ENCODE measurements at places on chromosomes 7 and 10.

DNA sequence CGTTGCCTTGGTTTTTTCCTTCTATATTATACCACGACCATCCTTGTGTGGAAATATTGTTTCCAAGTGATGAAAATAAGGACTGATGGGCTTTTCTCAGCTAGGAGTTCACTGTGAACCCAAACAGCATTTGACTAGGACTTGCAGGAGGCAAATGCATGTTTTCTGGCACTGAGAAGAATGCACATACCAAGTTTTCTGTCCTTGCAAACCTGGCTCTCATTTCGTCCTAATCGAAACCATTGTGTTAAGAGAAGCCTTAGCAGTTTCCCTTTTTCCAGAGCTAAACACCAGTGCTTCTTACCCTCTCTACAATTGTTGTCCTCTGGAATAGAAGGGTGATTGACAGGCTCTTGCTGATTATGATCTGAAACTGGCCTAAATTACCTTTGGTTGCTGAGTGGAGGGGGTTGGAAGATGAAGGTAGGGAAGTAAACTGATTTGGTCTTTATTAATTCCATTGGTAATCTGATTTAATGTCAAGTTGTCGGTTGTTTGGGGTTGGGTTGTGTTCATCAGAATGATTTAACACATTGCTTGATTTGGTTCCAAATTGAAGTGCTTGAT, 33.1 kb upstream of the ELMO1 start:
- DNase-seq = no peak

GRCh38 chr7:94620703-94621118, 35.2 kb downstream of the SGCE start:
- no peak for DNase-seq

DNA sequence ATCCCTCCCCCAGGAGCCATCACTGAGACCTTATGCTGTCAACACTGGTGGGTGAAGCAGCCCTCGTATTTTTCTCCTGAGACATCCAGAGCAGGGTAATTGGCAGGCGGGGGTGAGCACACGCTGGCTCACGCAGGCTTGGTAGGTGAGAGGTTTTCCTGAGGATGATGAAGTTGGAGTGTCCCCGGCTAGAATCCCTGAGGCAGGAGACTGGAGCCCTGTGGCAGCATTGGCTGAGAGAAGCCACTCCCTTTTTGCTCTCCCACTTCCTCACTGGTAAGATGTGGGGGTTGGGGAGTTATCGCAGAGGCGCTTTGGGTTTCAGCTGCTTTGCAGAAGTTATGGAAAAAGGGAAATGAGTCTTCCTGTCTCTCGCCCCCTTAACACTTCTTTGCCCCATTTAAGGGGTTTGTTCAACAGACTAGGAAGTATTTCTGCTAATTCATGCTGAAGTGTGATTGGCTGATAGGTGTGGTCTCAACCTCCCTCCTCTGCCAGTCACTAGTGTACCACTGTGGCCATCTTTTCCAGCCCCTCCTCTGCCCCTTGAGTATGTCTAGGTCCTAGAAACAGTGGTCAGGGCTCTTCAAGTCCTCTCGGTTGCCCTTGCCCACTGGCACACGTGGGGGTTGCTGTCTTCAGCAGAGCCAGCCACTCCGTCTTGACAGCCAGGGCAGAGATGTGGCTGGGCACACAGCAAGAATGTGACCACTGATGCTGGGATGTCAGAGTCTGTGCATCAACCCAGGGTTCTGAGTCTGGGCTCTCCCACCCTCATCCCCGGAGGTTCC, 5.7 kb downstream of the ARPC1B start:
- DNase-seq = no peak

- no peak for DNase-seq
These were observed 154.9 kb upstream of the COL1A2 start for GRCh38 chr7:94239661-94240234.

- DNase-seq = no peak
These were observed 238.2 kb downstream of the TEX36 start for GRCh38 chr10:125444790-125445189.

DNA sequence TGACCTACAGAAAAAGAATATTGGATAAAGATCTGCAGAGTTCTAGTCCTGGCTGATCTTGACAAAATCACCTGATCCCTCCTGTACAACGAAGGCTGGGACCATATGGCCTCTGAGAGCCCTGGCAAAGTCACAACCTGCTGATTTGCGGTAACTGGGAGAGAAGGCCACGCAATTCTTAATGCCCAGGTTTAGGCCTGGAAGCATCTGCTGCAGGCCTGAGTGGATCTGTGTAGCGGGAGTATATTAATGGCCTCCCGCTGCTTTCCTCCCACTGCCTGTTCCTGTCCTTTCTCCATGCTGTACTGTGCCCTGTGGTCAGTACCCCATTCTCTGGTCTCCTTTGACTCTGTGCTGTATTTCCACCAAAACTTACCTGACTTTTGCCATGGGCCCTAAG, 24.2 kb downstream of the AKR1B1 start:
- no peak for DNase-seq

GRCh38 chr7:101488826-101489572, 126.3 kb downstream of the COL26A1 start:
- DNase-seq = peak; percentile 91

DNA sequence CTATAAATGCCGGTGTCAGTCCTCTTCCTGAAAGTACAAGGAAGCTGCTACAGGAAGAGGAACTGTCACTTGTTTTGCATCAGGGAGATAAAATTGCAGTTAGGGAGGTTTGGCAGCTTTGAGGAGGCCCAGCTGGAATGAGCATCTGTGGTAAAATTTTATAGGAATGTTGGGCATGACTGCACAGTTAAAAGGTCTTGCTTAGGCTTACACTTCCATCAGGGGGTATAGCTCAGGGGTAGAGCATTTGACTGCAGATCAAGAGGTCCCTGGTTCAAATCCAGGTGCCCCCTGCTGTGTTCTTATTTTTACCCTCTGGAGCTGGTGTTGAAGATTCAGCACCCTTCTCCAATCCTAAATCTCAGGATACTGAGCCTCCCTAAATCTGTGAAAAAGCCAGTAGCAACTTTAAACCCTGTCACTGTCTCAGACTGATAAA, 65.9 kb downstream of the ZNF467 start:
- DNase-seq = peak; percentile 76

- DNase-seq = peak; percentile 71
These were observed 18.7 kb upstream of the CBLL1 start for GRCh38 chr7:107725138-107725740.

DNA sequence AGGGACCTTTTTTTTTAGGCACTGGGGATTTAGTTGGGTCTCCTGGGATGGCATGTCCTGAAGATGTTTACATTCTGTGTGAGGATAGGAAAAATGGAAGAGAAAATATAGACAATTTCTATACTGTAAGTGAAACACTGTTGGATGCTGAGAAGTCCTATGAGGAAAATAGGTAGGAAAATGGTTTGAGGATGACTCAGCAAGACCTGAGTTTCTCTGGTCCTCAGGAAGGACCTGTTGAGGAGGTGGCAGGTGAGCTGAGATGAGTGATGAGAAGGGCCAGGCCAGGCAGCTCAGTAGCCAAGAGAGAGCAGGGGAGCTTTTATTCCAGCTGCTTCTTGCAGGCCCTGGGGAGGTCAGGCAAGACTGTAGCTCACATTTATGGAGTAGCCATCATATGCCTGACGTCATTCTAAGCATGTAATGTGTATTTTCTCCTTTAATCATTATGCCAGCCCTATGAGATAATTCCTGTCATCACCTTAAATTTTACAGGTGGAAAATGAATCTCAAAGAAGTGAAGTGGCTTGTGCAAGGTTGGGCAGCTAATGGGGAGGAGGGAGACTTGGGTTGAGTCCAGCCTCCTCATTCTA, 19.1 kb upstream of the LRRC18 start:
- DNase-seq = no peak

DNA sequence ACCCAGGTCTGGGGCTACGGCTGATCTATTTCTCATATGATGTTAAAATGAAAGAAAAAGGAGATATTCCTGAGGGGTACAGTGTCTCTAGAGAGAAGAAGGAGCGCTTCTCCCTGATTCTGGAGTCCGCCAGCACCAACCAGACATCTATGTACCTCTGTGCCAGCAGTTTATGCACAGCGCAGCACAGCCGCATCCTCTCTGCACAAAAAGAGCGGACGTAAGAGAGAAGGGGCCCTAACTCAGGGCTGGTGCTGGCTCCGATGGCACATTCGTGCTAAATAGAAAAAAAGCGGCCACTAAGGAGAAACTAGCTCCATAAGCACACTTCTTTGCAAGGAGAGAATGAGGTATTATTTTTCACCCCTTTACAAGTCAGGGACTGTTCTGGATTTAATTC, 28.3 kb upstream of the PRSS1 start:
- no peak for DNase-seq
